T-helper 22 cell (primary cell): ENCODE measurements at places on chromosomes 6 and 20.

DNA sequence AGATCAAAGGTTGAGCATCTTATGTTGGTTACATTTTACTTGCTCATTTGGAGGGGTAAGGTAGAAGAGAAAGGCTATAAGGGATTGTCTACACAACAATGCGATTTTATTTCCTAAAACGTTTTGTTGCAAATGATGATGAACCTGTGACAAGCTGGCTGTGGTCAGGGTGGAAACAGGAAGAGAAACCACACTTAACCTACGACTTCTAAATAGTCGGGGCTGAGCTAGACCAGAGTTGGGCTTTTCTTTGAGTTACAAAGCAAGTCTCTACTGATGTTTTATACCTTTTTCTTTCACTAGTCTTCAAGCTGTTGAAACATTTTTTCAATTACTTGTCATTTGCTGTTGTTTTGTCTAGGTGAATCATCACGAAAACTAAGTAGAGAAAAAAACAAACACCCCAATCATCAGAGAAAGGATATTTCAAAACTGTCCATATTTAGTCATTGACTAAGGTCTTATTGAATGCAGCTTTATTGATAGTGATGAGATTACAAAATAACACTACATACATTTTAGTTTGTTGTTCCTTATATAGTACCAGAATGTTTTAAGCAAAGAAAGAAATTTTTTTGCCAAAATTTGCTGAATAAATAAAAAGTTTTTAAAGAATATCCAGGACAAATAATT, 18.0 kb downstream of the KLHL31 start:
- no peak for DNase-seq

- DNase-seq, result no peak
Measured at GRCh38 chr6:151242420-151242861, 2.7 kb downstream of the AKAP12 start.

DNA sequence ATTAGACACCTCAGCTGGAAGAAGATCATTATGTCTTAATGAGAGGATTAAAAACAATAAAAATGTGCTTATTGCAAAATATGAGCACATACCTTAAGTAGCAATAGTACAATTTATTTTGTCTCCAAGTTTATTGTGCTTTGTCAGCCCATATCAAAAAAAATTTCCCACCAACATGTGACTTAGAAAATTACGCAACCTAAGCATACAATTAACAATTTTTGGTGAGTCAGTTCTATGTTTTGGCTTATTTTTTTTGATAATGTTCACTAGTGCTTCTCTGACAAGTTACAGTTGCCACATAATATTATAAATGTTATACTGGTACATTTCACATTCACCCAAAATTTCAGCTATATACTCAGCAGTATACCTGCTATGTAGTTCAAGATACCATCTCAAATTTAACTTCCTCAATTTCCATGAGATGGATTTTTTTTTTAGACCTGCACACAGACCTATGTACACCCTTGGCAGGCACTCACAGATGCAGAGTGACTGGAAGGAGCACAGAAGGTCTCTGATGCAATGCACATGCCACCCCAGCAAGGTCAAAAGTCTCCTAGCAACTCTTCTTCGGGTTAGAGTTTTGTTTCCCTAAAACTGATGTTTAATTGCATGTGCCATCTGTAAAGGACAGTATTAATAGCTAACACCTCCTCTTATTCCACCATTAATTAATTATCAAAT, 112.4 kb downstream of the PRKN start:
- DNase-seq, result no peak

GRCh38 chr20:59821788-59822187, 111.6 kb downstream of the SYCP2 start:
- no peak for DNase-seq

DNA sequence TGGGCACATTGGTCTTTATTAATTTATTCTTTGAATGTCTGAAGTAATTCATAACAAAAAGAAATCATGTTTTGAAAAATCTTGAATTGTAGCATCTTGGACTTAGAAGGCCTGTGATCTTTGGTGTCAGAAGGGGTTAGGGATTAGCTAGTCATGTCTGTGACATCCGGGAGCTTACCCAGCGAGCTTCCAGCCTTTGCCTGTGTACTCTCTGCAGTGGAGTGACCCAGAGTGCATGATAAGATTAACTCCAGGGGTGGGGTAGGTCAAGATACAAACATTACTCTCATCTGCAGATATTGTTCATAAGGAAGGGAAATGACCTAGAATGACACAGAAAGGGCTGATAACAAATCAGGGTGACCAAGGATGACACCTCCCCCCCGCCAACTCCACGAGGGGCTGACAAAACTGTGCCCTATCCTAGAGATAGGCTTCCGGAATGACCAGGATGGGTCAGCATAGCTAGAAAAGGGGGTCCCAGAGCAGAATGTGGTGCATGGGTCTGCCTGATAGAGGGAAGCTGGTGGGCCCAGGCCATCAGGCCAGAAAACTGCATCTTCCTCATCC, 56.6 kb upstream of the BLCAP start:
- DNase-seq, result no peak

GRCh38 chr6:30691208-30691847, 544 bp upstream of the NRM start:
- no peak for DNase-seq

- DNase-seq, result no peak
Measured at GRCh38 chr6:6863970-6864639, 243.7 kb upstream of the RREB1 start.

DNA sequence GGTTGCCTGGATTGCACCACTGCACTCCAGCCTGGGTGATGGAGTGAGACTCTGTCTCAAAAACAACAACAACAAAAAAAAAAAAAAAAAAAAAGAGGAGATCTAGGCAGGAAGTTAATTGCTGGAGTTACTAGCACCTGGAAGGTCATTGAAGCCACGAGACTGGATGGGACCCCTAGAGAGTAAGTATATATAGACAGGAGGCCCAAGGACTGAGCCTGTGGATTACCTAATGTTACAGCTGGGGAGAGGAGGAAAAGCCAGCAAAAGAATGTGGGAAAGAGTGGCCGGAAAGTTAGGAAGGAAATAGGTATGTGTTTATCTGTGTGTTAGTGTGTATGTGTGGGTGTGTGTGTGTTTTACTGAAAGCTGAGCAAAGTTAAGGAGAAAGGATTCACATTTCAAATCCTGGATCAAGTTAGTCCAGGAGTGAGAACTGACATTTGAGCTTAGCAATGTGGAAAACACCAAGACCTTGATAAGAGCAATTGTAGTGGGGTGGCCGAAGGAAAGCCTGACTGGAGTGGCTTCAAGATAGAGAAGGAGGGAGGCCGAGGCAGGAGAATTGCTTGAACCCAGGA, 38.4 kb downstream of the ANKRD6 start:
- no peak for DNase-seq

- no peak for DNase-seq
Measured at GRCh38 chr6:39218868-39219567, 10.3 kb downstream of the KCNK5 start.

DNA sequence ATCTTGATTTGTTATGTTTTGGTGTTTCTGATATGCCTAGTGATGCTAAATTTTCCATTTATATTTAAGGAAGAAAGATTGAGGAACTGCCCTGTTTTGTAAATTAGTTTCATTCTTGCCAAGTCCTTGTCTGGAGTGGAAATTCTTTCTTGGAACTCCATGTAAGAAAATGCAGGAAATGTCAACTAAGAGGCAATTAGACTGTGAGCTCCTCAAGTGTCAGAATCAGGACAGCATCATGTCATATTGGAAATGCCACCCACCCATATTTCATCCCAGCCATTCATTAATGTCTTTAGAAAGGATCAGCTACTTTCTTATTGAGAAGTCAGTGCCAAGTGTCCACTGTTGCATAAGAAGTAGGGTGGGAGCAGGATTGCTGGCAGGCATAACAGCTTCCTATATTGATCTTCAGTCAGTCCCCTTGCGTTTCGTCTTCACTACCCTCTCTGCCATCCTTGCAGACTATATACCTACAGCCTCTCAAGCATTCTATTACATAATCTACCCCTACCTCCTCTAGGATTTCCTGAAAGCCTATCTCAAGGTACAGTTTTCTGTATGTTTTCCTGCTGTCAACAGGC, 42.4 kb downstream of the HAO1 start:
- DNase-seq, result no peak

DNA sequence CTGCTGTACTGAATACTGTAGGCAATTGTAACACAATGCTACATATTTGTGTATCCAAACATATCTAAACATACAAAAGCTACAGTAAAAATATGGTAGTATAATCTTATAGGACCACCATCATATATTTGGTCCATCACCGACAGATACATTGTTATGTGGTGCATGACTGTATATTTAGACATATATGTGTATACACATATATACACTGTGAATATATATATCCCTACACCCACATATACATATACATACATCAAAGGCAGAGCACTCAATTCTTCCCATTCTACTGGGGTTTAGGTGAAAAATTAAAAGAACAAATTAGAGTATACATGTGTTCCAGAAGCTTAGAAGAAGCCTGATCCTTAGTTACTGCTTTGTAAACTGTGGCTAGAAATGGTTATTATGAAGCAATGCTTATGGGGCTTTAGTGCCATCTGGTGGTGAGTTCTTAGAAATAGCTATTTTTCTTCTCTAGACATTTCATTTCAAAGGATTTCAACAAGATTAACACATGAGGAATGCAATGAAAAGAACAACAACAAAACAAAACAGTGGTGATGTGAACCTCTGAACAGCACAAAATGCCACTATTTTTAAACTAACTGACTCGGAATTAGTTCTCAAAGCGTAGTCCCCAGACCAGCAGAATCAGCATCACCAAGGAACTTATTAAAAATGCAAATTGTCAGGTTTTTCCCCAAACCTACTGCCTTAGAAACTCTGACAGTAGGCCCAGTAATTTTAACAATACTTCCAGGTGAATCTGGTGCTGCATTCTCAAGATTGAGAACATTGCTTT, 38.0 kb downstream of the PKHD1 start:
- no peak for DNase-seq

GRCh38 chr6:83215131-83216047, 22.2 kb downstream of the RWDD2A start:
- peak; percentile 7 for DNase-seq

DNA sequence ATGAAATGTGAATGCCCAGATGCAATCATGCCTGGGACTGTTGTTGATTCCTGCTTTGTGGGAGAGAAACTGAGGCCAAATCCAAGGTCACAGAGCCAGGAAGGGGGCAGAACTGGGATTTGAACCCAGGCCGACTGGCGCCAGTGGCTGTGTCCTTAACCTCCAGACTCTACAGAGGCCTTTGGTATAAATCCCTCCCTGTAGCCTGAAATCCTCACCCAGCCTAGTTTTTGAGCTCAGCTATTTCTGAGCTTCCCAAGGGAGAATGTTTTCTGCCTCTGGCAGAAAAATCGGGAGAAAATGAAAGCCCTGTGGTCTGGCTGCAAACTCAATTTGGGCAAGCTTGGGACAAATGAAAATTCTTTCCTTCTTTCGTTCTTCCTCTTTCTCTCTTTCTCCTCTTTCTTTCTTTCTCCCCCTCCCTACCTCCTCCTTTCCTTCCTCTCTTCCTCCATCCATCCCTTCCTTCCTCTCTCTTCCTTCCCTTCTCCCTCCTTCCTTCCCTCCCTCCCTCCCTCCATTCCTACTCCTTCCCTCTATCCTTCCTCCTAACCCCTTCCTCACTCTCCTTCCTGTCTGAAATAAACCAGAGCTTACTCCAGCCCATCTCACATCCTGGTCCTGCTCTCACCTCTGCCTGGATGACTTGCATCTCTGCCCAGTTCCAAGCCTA, 34.9 kb downstream of the SNAI1 start:
- no peak for DNase-seq

DNA sequence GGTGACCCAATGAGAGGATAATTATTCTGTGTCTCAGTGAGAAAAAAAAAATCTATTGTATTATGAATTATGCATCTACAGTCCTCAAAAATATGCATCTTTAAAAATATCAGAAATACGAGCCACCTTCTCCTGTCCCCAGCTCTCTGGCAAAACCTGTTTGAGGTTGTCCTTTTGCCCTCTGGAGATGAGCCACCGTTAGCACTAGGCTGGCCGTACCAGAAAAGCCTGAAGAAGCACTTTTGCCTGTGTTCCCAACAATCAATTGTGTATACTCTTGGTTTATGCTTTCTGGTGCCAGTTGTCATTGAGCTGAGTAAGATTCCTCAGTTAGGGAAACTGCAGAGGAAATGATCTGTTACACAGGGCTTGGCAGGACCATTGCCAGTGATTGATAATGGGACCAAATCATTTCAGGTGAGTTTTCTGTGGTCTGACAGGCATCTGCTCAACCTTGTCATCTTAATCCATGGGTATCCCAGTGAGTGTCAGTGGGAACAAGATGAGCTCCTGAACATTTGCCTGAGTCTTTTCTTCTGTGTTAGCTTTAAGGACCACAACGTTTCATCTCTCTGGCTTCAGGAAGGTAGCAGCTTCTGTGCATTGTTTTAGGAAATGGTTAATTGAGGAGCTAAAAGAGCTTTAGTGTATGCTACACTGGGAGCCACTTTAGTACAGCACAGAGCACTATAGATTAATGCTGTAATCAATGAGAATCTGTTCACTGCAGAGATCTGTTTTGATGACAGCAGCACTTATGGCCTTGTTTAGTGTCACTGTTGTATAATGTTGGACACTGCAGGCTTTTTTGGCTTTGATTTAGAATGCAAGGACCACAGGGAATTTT, 330.1 kb downstream of the RIMS1 start:
- no peak for DNase-seq

GRCh38 chr20:25372584-25373336, 17.9 kb downstream of the ABHD12 start:
- DNase-seq, result no peak

DNA sequence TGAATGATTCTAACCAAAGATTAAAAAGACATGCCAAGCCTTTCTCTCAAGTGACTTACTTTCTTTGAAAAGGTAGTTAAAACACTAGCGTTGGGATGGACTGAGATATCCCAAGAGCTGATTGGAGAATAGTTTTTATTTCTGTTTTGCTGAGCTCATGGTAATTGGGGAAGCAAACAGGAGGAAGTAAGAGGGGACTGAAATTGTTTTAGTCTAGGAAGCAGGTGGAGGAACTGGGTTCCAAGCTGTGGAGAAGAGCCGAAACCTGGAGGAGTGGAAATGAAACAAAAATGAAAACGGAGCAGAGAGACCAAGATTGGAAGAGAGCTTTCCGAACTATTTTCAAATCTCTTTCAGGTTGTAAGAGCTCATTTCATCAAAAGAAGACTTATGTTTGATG, 59.9 kb upstream of the TENT5A start:
- DNase-seq, result no peak

DNA sequence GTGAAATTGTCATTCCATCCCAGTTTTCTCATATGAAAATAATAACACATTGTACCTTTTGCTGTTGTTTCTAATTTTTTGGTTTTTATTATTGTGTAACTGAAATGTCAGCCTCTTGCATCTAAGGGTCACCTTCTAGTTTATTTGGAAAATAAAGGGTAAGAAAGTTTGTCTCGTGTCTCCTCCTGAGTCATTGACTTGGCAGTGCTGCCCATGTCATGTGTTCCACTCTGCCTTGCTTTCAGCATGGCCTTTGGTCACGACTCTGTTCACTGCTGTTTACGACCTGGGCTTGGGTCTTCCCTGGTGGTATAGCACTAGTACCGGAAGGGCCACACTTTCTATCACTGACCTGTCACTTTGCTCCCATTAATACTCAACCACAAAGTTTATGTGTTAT, 171.4 kb upstream of the RSPO3 start:
- no peak for DNase-seq
